ENCODE measurements at places on chromosomes 4 and X.

DNA sequence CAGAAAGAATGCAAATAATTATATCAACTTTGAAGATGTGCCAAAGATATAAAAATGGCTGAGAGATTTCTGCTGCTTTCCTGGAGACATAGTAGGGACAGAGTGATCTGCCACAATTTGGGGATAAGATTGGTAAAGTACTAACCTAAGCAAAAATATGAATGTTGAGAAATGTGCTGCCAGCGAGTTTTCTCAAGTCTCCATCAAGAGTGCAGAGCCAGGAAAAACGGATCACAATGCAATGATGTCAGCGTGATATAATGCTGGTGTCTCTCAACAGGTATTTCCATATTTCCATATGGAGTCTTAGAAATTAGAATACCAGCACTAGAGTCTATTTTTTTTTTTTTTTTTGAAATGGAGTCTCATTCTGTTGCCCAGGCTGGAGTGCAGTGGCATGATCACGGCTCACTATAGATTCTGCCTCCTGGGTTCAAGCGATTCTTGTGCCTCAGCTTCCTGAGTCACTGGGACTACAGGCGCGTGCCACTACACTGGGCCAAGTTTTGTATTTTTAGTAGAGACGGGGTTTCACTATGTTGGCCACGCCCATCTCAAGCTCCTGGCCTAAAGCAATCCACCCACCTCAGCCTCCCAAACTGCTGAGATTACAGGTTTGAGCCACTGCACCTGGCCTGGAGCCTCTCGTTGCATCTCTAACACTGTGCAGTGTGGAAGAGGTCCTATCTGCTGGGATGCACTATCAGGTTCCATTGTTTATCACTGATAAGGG is 893.5 kb downstream of the TRIML1 start:
- no peak for DNase-seq

- DNase-seq, result no peak
Measured at GRCh38 chr4:181761156-181761555, 482.0 kb upstream of the TENM3 start.

- DNase-seq, result no peak
Measured at GRCh38 chrX:12770440-12770839, 20.8 kb upstream of the PRPS2 start.

DNA sequence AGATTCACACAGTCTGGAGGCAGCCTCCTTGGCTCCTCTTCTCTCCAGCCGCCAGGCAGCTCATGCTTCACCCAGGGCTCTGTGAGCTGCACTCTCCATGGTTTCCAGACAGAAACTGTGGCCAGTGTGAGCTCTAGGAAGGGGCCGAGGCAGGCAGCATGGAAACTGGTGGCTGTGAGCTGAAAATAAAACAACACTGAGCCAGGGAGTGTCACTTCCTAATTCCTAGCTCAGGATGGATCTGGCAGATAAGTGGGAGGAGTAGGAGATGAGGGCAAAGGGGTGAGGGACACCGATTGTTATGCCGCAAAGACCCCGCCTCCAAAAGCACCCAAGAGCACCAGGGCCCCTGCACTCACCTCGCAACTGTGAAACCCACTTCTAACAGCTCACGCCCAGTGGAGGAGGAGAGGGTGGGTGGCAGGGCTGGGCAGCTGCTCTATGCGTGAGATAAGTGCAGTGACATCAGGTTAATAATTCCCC is 69.8 kb downstream of the FHDC1 start:
- DNase-seq, result no peak

- no peak for DNase-seq
Measured at GRCh38 chr4:163603257-163603656, 108.8 kb downstream of the TMA16 start.

- DNase-seq, result no peak
Measured at GRCh38 chr4:110198049-110198434, 373 bp downstream of the ELOVL6 start.

- DNase-seq, result no peak
Measured at GRCh38 chr4:80360900-80361299, 25.4 kb downstream of the CFAP299 start.

DNA sequence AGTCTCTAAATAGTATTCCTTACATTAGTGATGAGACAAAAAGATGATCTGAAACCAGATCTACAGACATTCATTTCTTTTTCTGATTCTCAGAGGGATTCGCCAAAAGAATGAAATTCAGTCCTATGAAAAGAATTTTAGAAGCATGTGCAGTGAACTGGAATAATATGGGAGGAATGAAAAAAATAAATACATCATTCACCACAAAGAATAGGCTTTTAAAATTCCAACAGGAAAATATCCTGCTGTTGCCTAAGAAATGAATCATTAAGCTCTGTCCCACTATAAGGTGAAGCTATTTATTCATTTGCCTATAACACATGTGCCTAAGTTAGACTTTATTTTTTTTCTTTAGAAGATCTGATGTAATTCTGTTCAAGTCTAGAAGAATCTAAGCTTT is 165.9 kb downstream of the IL15 start:
- no peak for DNase-seq

- no peak for DNase-seq
Measured at GRCh38 chrX:69088171-69088938, 76.9 kb downstream of the PJA1 start.

All from activated T-cell treated with anti-CD3 and anti-CD28 coated beads for 1 hour (primary cell).